ENCODE measurements at places on chromosomes 11 and 22. TPM values are rescaled to one million over a fixed set of nuclear protein-coding genes. Genes with fewer than 3 reads are reported as not detected.

DNA sequence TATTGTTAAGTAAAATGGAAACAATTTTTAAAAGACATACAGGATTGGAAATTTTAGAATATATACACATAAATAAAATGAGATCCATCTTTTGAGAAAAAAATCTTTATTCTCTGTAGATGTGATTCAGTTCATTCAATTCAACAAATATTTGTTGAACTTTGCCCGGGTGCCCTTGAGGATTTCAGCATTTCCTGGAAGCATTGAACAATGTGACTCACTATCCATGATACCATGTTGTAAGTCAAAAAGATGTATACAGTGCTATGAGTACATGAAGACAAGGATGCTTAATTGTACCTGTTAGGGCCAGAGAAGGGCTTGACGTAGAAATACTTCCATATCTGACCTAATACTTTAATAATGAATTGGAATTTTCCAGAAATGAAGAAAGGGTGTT is 353.7 kb downstream of the METTL15 start:
- DNase-seq: no peak

- DNase-seq: no peak
Observed at GRCh38 chr11:120908461-120909181, 115.3 kb upstream of the TBCEL start.

DNA sequence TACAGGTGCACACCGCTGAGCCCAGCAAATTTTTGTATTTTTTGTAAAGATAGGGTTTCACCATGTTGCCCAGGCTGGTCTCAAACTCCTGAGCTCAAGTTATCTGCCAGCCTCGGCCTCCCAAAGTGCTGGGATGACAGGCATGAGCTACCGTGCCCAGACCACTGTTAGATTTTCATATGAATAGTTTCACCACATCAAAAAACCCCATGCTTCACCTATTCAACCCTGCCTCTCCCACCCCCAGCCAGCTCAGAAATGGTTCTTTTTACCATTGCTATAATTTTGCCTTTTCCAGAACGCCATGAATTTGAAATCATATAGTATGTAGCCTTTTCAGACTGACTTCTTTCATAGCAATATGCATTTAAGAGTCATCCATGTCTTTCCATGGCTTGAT is 37.9 kb downstream of the CDPF1 start:
- DNase-seq: no peak

DNA sequence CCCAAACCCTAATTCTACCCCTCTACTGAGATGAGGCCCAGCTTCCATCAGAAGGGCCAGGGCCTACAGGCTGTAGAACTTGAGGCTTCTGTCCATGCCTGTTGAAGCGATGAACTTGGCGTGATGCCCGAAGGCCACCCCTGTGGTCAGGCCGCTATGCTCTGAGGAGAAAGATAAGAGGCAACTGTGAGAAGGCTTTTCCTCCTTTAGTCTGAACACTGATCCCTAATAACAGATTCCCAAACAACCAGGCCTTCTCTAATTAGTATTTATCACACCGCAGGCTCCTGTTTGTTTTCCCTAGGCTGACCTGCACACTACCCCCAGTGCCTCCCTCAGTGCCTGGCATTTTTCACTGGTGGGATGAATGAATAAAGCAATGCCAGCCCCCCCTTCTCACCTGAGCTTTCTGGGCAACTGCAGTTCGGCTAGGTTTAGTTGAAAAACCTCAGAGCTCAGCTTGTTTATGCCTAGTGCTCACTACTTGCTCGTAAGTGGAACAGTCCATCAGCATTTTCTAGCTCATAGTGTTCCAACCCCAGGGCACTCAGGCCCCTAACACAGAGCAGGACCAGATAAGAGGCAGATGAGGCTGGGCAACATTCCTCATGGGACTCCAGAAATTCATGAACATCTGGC is 15.2 kb downstream of the PRPF19 start:
- no peak for DNase-seq

RTN4R gene
- 0.43 TPM for total RNA-seq

DNA sequence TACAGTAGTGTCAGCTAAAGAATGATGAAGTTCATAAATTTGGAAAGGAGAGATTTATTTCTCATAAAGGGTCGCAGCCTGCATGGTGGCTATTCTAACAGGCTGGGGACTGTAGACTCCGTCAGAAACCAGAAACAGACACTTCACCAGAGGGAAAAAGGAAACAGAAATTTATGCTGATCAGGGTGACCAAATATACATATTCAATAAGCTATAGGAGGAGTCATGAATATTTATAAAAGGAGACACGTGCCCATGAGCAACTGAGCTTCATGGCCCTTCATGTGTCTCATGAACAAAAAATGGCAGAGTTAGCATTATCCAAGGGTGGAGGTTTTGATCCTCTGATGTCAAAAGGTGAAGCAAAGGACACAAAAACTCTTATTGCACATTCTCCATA is 392.1 kb downstream of the LARGE1 start:
- no peak for DNase-seq

All from ascending aorta (tissue), 2 donors.